ENCODE measurements at places on chromosomes 11 and 22.

DNA sequence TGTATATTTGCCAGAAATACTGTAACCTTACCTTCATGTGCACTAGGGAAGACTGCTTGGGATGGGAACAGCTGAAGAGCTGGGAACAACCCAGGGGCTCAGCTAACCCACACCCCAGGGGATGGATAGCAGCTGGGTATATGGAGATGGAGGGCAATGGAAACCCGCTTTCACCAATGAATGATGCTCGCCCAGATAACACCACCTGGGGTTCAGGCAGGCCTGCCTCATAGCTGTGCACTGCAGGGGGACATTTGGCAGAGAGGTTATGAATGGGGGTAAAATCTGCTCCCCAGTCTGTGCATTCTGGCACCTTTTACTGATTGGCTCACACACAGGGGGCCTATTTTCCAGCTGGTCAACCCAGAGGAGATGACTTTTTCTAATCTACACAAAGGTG lies 170.7 kb downstream of the CHST1 start:
- no peak for DNase-seq

DNA sequence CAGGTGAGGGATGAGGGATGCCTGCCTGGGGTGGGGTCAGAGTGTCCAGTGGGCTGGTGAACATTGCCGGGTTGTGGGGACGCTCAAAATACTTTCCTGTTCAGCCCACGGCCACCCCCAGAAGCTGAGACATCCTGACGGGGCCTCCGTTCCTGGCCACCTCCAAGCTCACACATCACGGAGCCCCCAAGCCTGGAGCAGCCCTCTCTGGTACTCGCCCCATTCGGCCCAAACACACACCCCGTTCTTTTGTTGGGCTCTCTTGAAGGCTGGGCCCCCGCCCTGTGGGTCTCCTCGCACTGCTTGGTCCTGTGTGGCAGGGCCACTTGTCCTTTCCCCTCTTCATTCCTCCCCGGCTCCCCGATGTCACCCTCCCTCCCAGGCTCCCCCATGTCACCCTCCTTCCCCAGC lies 442.6 kb downstream of the TBC1D22A start:
- DNase-seq = no peak

DNA sequence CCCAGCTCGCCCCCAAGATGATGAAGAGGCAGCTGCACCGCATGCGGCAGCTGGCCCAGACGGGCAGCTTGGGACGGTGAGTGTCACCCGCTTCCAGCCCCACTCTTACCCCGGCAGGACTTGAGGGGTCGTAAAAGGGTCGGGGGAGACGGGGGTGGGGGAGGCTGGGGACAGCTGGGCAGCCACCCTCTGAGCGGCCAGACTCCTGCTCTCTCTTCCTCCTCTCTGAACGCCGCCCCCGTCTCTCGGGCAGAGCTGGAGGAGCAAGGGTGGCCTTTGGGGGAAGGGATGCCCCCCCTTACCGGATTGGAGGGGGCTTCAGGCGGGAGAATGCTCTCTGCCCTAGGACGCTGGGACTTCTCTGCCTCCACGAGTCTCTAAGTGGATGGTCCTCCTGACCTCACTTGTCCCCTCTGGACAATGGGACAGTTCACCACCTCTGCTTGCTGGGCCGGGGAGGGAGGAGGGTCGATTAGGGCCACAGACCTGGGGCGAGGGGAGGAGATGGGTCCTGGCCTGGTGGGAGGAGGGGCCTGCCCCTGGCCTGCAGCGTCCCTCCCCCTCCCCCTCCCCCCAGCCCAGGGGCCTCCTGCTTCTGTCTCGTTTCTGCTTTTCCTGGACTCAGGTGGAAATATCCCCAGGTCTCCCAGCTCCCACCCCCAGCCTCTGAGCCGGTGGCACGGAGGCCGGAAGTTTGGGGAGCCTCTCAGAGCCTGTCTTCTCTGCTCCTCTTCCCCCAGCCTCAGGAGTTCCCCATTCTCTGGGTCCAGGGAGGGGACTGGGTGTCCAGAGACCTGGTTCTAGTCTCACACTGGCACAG lies 512 bp downstream of the SH3BP1 start:
- DNase-seq = no peak

DNA sequence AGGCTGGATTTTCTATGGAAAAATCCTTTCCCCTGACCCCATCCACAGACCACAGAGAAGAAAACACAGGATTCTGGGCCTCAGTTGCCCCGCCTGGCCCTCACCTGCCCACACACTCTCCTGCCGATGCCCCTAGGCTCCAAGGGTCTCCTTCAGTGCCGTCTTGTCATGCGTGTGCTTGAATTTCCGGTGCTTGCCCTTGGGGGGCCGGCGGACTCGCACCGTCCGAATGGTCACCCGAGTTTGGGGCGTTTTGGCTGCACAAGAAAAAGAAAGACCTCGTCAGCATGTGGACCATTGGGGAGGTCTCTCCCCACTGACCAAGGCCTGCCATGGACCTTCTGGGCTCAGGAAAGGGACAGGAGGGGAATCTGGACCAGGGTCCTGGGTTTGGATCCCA lies 19.2 kb downstream of the PDGFB start:
- no peak for DNase-seq

DNA sequence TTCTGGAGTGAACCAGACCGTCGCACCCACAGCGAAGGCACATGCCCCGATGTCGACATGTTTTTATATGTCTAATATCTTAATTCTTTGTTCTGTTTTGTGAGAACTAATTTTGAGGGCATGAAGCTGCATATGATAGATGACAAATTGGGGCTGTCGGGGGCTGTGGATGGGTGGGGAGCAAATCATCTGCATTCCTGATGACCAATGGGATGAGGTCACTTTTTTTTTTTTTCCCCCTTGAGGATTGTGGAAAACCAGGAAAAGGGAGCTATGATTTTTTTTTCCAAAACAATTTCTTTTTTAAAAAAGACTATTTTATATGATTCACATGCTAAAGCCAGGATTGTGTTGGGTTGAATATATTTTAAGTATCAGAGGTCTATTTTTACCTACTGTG lies 49.2 kb upstream of the OR4B1 start:
- no peak for DNase-seq

- DNase-seq = no peak
These were observed 4.6 kb upstream of the IL17REL start for GRCh38 chr22:50016988-50017700.

- no peak for DNase-seq
These were observed 775 bp downstream of the LPXN start for GRCh38 chr11:58574881-58575280.

GRCh38 chr11:10410844-10411200 lies 44.2 kb upstream of the AMPD3 start:
- DNase-seq = no peak

- DNase-seq = no peak
These were observed 652.1 kb upstream of the CHORDC1 start for GRCh38 chr11:90874986-90875385.

- DNase-seq = no peak
These were observed 14.2 kb downstream of the AP5B1 start for GRCh38 chr11:65766535-65766934.

- DNase-seq = peak; percentile 67
These were observed 51.8 kb downstream of the OTOG start for GRCh38 chr11:17598700-17599459.

DNA sequence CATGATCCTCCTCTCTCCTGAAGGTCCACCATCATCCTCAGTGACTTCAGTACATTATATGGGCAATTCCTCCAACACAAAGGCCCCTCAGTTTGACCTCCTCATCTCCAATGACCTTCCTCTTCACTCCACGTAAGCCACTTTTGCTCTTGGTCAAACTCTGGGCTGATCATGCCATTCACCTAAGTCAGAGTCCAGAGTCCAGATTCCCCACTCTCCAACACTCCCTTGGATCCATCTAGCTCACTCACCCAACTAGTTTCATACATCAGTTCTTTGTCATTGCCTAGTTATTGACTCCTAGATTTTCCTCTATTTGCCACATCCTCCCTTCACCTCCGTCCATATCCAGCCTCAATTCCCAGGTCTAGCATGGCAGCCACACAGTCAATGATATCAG lies 30.5 kb upstream of the TTC12 start:
- no peak for DNase-seq

GRCh38 chr11:82270870-82271269 lies 462.8 kb downstream of the FAM181B start:
- DNase-seq = no peak

GRCh38 chr11:47509077-47509536 lies 43.8 kb downstream of the CELF1 start:
- no peak for DNase-seq

GRCh38 chr11:57335023-57335342 lies 709 bp downstream of the SSRP1 start:
- no peak for DNase-seq

GRCh38 chr22:37634417-37634924 lies 5.0 kb upstream of the SH3BP1 start:
- no peak for DNase-seq

GRCh38 chr11:2576111-2576510 lies 123.7 kb downstream of the KCNQ1OT1 start:
- DNase-seq = no peak

- DNase-seq = no peak
These were observed 292.2 kb downstream of the ST3GAL4 start for GRCh38 chr11:126647735-126648134.

DNA sequence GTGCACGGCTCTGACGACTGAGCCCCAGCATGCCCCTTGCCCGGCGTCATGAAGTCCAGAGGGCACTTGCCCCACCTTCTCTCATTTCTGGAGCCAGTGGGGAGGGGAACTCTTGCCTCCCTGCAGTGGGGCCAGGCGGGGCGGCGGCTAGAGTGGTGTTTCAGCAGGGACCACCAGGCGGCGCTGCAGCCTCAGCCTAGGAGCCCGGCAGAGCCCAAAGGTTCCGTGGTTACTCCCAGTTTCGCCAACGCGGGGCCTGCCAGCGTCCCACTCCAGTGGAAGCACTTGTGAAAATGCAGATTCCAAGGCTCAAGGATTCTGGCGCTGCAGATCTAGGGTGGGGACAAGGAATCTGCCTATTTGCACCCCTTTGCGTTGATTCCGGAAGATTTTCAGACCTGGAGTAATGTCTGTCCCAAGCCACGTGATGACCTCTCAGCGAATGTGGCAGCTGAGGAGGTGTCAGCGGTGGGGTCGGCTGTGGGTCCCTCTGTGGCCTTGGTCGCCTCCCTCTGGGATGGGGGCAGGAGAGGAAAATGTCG lies 55.7 kb downstream of the CD82 start:
- peak; percentile 71 for DNase-seq

DNA sequence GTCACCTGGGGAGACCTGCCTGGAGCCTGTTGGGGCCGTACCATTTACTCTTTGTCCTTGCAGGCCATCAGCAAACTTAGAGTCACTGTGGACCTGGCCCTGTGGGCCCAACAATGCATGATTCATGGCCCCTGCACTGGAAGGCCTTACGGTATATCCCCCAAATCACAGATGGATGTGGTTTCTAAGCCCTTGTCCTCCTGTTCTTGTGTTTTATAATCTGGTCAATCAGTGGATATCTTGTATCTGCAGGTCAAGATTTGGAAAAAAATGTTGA lies 6.2 kb downstream of the TSKU start:
- DNase-seq = no peak

DNA sequence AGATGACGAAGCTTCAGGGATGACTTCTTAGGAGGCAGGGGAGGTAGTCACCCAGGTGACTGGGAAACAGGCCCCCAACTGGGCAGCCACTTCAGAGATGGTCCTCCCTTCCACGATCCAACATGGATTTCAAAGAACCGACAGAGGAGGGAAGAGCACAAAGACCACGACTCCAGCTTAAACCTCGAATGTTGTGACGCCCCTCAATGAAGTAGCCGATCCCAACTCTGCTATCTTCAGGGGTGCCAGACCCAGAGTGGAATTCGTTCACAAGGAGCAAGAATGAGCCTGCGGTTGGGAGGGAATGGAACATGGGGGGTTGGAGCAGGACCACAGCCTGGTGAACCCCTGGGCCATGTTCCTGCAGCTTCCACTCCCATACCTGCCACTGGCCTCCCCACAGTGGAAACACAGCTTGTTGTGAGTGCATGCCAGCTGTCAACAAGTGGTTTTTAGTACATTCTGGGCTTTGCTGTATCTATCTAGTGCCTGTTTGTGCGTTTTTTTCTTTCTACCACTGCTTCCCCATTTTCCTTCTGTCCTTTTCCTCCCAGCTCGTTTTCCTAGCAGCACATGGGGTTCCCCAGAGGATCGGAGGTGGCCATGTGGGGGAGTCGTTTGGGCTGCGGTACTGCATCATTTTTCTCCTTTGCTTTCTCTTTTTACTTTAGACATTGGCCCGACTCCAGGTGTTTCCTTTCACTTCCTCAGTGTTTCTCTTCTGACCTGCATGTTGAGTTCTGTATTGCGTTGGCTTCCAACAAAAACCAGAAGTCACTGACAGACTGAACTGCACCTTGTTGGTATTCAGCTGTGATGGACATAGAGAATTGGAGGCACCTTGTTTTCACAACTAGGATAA lies 65.8 kb downstream of the MORC2 start:
- DNase-seq = no peak

GRCh38 chr11:123168241-123168640 lies 26.8 kb downstream of the CLMP start:
- no peak for DNase-seq

GRCh38 chr11:11640996-11641395 lies 19.2 kb upstream of the GALNT18 start:
- no peak for DNase-seq

DNA sequence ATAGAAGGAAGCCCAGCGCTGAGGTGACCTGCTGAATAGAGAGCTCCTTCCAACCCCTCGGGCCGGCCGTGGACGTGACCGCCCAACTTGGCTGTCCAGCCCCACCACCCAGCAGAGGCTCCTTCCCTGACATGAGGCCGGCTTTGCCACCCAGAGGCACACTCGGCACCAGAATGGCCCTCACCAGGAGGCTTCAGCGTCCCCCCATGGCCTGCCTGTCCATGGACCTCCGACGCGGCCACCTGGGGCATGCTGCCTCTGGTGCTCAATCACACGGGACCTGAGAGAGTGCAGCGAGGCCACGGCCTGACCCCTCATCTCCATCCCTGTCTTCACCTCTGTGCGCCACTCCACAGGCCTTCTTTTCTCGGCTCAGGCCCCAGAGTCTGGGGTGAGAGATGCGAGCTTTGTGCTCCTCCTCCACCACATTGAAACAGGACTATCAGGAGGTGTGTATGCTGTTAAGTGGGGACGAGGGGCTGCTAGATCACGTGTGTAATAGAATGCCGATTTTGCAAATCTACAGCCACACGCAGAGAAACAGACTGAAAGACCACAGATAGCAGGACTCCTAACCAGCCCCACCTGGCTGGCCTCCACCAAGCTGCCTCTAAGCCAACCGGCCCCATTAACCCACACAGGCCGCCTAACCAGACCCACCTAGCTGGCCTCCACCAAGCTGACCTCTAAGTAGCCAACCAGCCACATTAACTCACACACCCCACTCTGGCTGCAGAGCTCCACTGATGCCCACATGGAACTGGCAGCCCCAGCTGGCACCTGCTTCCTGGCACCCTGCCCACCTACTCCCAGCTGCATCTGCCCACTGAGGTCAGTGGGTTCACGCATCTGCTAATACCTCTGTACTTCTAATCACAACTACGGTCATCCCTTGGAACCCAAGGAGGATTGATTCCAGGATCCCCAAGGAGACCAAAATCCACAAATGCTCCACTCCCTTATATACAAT lies 20.7 kb downstream of the LINC01488 start:
- DNase-seq = no peak

- DNase-seq = no peak
These were observed 308.9 kb downstream of the MN1 start for GRCh38 chr22:27492566-27493201.

Measured in hindlimb muscle (tissue), 1 donor.